Caco-2 (cell line): ENCODE measurements at places on chromosomes 5 and 9.
A peak's percentile ranks its signal among the peaks of the same experiment; 100 is the strongest.

- no peak overlapping the region for H3K4me3 ChIP-seq
- DNase-seq = no peak
- H3K27me3 ChIP-seq = no peaks in the 10 kb centered on the region
- no peak overlapping the region for H3K27ac ChIP-seq
- no peaks in the 10 kb centered on the region for H3K36me3 ChIP-seq
These were observed 318.3 kb upstream of the WWC1 start for GRCh38 chr5:167973126-167973525.

- no peak overlapping the region for H3K4me3 ChIP-seq
- no peak for DNase-seq
- no peaks in the 10 kb centered on the region for H3K27me3 ChIP-seq
- no peaks in the 10 kb centered on the region for H3K4me1 ChIP-seq
- H3K36me3 ChIP-seq = no peaks in the 10 kb centered on the region
- no peak overlapping the region for H3K27ac ChIP-seq
These were observed 19.2 kb downstream of the FAM240B start for GRCh38 chr9:38700695-38701094.

GRCh38 chr5:56812110-56812509 lies 3.2 kb upstream of the MAP3K1 start:
- no peak for DNase-seq
- H3K4me1 ChIP-seq = peaks cover 23% of the 10 kb centered on the region
- no peaks in the 10 kb centered on the region for H3K36me3 ChIP-seq
- H3K27me3 ChIP-seq = no peaks in the 10 kb centered on the region
- H3K4me3 ChIP-seq = no peak overlapping the region
- H3K27ac ChIP-seq = no peak overlapping the region

DNA sequence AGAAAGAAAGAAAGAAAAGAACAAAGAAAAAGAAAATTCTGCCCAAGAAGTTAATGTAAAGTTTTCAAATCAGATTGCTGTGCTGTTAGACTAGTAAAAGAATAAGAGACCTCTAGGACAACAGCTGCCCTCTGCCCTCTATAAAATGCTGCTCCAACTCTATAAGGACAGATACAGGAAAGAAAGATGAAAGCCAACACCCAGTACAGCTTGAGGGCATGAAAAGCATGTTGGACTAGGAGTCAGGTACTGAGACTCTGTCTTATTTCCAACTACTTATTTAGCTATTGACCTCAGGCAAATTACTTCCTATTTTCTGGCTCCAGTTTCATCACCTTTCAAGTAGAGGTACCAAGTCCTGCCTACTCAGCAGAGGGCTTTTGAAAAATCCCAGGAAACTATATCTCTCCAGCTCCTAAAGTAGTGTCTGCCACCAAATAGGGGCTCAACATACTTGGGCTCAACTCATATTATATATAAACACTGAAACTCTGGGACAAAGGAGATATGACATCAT lies 5.7 kb downstream of the HBEGF start:
- no peak for DNase-seq
- H3K27me3 ChIP-seq = no peaks in the 10 kb centered on the region
- peaks cover 15% of the 10 kb centered on the region for H3K4me1 ChIP-seq
- no peak overlapping the region for H3K27ac ChIP-seq

DNA sequence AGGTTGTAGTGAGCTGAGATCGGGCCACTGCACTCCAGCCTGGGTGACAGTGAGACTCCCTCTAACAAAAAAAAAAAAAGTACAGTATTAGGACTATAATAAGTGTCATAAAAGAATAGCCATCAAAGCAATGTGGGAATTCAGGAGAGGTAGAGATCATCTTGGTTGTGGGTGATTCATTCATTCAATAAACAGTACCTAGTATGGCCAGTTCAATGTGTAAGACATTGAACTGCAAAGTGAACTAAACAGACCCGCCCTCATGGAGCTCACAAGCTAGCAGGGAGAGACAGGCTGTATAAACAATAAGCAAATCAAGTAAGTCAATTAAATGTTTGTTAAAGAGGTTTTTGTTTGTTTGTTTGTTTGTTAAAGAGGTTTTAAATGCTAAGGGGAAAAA lies 146.1 kb upstream of the RANBP3L start:
- no peaks in the 10 kb centered on the region for H3K36me3 ChIP-seq
- H3K4me3 ChIP-seq = no peak overlapping the region
- H3K27me3 ChIP-seq = no peaks in the 10 kb centered on the region
- H3K4me1 ChIP-seq = peaks cover 52% of the 10 kb centered on the region
- no peak overlapping the region for H3K27ac ChIP-seq

DNA sequence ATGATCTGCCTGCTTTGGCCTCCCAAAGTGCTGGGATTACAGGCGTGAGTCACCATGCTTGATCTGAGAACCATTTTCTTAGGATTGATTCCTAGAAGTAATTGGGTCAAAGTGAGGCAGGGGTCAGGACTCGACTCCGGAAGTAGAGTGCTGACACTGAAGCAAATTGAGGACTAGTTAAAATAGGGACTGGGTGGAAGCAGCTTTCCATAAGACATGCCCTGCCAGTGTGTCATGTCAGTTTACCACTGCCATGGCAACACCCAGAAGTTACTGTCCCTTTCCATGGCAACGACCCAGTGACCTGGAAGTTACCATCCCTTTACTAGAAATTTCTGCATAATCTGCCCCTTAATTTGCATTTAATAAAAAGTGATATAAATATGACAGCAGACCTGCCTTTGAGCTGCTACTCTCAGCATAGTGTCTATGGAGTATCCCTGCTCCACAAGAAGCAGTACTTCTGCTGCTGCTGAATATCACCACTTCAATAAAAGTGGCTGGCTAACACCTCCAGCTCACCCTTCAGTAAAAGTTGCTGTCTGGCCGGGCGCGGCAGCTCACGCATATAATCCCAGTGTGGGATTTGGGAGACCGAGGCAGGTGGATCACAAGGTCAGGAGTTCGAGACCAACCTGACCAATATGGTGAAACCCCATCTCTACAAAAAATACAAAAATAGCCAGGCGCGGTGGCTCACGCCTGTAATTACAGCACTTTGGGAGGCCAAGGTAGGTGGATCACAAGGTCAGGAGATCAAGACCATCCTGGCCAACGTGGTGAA lies 47.8 kb upstream of the JADE2 start:
- no peaks in the 10 kb centered on the region for H3K4me1 ChIP-seq
- H3K27ac ChIP-seq = no peak overlapping the region
- no peak overlapping the region for H3K4me3 ChIP-seq
- H3K36me3 ChIP-seq = no peaks in the 10 kb centered on the region

- H3K27ac ChIP-seq = no peak overlapping the region
These were observed 129.9 kb downstream of the TLE4 start for GRCh38 chr9:79701651-79702050.

DNA sequence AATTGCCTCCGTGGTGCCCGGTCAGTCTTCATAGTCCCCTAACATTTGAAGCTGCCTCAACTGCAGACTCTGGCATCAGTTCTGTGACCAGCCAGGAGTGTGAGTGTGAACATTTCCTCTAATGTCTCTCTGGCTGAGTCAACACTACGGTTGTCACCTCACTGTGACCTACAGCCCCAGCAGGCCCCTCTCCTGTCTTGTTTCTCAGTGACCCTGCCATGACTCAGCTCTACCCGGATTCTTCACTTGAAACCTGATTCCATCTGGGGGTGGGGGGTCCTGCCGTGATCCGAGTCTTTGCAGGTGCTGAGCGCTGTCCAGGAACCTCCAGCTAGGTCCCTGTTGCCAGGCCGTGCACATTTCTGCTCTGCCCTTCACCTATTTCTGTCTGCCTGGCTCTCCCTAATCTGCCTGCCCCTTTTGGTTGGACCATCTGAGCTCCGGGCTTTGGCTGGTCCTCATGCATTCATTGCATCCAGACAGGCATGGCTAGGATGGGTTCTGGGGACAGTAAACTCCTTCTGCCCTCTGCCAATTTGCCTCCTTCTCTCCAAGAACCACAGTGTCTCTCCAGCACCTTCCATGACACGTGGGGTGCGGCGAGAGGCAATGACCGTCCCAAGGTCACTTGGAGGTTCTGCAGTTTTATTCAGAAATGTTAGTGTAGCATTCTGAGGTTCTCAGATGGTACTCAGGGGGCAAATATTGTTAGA lies 24.2 kb downstream of the STC2 start:
- H3K4me1 ChIP-seq = peaks cover 46% of the 10 kb centered on the region
- H3K27me3 ChIP-seq = no peaks in the 10 kb centered on the region
- H3K27ac ChIP-seq = peak overlapping the region; percentile 26
- no peak overlapping the region for H3K4me3 ChIP-seq
- H3K36me3 ChIP-seq = no peaks in the 10 kb centered on the region

DNA sequence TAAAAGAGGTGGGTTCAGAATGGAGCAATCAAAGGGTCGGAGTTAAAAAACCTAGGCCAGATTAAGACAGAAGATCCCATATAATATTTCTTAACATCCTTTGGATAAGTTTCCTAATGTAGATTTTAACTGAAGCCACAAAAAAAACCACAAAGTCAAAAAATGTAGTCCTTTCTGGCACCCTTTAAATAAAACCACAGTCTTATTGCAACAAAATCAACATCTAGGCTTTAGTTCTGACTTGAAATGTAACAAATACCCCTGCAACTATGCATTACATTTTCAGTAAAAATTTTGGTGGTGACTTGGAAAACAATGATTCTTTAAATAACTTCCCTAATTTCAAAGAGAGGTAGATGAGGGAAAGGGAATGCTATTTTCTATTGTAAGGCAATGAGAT lies 109.2 kb downstream of the PSAT1 start:
- H3K27ac ChIP-seq = no peak overlapping the region
- no peak overlapping the region for H3K4me3 ChIP-seq
- H3K4me1 ChIP-seq = no peaks in the 10 kb centered on the region
- H3K27me3 ChIP-seq = no peaks in the 10 kb centered on the region

DNA sequence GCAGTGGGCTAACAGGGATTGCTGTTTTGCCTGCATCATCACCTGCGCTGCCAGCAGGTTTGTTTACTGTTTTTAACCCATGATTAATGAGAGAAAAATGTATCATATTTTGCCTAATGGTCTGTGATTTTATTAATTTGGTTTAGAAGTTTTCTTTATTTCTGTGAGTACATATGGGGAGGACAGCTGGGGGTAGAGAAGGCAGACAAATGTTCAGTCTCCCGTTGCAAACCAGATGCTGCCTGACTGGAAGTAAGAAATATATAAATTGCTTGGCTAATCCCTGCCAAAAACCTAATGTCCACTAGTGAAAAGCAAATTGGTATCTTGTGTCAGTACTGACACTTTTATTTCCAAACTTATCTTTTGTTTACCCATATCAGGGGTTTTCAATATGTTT lies 1766.1 kb upstream of the C9orf72 start:
- H3K27ac ChIP-seq = no peak overlapping the region
- H3K36me3 ChIP-seq = no peaks in the 10 kb centered on the region
- H3K4me3 ChIP-seq = no peak overlapping the region
- no peak for DNase-seq

DNA sequence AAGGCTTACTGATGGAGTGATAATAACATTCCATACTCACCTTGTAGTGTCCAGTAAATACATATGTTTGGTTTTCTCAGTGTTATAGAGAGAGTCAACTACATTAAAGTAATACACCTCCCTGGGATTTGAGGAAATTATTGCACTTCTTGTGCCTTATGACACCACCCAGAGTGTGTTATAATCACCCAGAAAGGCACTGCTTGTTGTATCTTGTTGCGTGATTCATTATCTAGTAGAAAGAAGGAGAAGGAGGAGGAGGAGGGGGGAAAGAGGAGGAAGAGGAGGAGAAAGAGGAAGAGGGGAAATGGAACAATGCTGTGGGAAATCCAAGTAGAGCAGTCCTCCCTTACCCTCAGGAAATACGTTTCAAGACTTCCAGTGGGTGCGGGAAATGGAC lies 661.8 kb upstream of the WWC1 start:
- no peaks in the 10 kb centered on the region for H3K36me3 ChIP-seq
- 0 out of 2 replicates have a peak, but pooled peaks cover 7% of the 10 kb centered on the region for H3K4me1 ChIP-seq
- DNase-seq = no peak
- H3K27ac ChIP-seq = no peak overlapping the region

DNA sequence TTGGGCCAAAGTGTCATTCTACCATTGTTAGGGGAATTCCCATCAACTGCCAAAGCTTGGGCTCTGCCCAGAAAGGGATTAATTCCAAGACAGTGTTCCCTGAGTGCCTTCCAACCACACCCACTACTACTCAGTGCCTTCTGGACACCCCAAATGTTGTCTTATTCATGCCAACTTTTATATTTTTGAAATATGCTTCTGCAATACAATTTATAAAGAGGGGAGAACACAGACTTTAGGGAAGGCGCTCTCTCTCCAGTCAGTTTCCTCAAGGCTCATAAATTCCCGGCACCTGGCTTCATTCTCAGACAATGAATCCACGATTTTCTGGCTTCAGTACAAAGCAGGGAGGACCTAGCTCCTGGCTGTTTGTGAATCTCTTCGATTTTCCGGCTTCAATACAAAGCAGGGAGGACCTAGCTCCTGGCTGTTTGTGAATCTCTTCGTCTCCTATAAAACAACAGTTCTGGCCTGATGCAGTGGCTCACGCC lies 120.1 kb upstream of the MYO10 start:
- H3K4me1 ChIP-seq = peaks cover 25% of the 10 kb centered on the region
- H3K36me3 ChIP-seq = no peaks in the 10 kb centered on the region
- H3K4me3 ChIP-seq = no peak overlapping the region
- no peak overlapping the region for H3K27ac ChIP-seq
- no peaks in the 10 kb centered on the region for H3K27me3 ChIP-seq

DNA sequence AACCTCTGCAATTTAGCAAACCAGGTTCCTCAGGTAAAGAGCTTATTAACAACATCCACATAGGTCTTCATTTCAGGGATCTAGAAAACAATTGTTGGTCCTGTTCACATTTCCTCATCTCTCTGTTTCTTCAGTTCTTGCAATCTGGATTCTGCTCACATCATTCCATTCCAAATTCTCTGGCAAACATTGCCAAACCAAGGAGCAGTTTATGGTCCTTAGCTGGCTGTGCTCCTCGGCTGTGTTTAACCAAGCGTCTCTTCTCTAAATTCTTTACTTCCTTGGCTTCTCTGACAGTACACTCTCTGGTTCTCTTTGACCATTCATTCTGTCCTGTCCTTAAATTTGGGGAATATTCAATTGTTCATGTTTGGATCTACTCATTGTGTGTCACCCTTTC lies 65.8 kb upstream of the RANBP3L start:
- no peaks in the 10 kb centered on the region for H3K27me3 ChIP-seq
- peak overlapping the region; percentile 1 for H3K27ac ChIP-seq
- no peak for DNase-seq
- H3K36me3 ChIP-seq = no peaks in the 10 kb centered on the region
